ENCODE measurements at places on chromosomes 1 and 21.

DNA sequence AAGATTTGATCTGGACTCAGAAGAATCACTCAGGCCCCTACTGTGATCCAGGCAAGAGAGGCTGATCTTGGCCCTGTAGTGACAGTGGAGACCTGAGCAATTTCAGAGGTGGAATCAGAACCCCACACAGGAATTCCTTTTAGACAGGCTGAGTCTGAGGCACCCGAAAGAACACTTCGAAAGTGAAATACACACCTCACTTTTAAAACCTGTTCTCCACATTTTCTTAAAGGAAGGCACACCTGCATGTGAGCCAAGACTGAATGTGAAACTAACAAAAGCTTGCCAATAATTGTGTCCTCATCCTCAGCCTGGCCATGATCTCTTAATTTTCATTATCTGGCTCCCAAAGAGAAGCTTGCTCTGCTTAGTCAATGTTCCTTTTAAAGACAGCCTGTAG lies 32.2 kb downstream of the SIPA1L2 start:
- no peak for DNase-seq

GRCh38 chr1:78009836-78010235 lies 5.1 kb downstream of the DNAJB4 start:
- no peak for DNase-seq

GRCh38 chr1:186300056-186300455 lies 75.0 kb downstream of the TPR start:
- DNase-seq = no peak

DNA sequence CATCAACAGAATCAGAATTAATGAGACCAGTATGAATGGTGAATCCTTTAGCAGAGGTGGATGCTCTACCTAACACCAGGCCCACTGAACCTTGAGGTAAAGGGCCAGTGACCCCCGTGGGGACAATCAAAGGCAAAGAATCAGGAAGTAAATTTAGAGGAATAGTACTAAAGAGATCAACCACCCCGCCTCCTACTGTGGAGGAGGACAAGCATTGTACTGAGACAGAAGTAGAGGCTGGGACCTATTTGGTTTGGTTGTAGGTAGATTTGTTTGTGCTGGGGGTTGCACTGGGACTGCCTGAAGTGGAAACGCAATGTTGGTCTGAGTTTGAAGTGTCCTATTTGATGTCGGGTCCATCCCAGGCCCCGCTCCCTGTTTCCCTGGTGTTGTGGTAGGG lies 9.5 kb downstream of the CD48 start:
- DNase-seq = no peak

GRCh38 chr21:40235528-40235927 lies 368.3 kb downstream of the PCP4 start:
- DNase-seq = no peak

DNA sequence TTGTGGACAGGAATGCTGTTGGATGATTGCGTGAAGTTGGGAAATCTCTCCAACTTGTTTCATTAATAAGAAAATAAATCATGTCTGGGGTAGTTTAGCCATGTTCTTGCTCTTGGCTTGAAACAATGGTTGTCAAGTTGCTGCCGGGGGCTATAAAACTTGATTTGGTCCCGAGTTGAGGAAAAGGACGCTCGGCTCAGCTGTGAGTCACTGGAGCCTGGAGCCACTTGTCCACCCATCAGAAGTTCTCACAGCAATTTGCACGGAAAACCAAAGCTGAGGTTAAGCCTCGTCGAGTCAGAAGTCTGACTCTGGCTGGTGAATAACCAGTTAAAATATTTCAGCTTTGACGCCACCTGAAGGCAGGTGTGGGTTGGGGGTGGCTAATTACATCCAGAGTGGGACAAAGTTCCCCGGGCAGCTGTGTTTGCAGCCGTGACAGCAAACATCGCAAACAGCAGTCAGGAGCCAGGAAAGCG lies 19.7 kb upstream of the RIPK4 start:
- DNase-seq = no peak

- no peak for DNase-seq
These were observed 2.4 kb downstream of the NHLH2 start for GRCh38 chr1:115838431-115839028.

DNA sequence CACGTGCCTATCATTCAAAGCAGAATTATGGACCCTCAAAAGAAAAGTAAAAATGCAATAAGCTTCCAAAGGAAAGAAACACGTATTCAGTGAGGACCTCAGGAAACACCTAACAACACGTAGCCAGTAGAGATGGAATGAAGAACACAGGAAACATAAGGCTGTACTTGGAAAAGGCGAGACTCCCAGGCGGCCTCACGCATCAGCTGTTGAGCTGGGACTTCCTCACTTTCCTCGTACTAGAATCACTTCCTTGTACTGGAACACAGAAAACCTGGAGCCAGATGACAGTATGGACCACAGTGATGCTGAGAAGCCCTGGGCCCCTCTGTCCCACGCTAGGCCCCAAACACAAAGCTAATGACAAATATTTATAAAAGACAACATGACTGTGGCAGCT lies 94.4 kb upstream of the BACE2 start:
- no peak for DNase-seq

- no peak for DNase-seq
These were observed 62.8 kb upstream of the PRRC2C start for GRCh38 chr1:171422511-171422910.

DNA sequence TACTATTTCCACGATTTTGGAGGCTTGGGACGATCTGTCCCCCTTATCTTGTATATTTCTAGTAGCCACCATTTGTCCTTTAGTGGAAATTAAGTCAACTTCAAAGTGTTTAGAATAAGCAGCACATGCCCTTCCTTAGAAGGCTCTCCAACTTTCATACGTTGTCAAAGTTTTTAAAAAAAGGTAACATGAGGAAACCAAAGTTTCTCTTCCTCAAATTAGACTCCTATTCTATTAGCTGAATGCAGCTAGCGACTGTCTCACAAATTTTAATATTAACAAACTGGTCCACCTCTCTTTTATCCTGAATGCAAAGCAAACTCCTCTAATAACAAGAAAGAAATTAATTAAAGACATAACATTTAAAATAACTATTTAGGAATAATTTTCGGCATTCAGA lies 6.9 kb downstream of the C1orf174 start:
- no peak for DNase-seq

DNA sequence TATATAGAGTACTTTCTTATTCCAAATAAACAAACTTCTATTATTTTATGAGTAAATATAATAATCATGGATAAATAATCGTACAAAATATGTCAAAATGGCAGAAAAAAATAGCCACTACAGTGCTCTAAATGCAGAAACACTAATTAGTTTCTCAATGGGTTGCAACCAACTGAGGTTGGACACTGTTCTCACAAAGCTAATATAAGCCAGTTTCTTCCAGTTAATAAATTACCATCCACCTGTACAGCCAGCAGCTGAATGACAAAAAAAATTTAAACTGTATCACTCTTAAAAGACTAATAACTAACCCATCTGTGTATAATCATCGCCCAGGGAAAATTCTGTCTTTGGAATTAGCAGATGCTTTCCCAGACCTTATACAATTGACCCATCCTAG lies 36.9 kb downstream of the GDAP2 start:
- DNase-seq = no peak

DNA sequence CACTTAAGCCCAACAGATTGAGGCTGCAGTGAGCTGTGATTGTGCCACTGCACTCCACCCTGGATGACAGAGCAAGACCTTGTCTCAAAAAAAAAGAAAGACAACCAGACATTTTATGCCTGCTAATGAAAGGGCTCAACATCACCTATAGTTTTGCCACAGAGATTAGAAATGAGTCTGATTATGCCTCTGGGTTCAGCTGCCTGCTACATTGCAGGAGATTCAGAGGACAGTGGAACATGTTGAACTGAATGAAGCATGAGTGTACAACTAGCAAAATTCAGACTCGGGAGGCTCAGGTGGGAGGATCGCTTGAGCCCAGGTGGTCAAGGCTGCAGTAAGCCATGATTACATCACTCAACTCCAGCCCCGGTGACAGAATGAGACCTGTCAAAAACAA lies 46.0 kb downstream of the EXO1 start:
- no peak for DNase-seq

- no peak for DNase-seq
These were observed 30.6 kb upstream of the PLA2G2A start for GRCh38 chr1:20010016-20010415.

- DNase-seq = peak; percentile 52
These were observed 22.4 kb upstream of the RUNX3 start for GRCh38 chr1:24952413-24952841.

DNA sequence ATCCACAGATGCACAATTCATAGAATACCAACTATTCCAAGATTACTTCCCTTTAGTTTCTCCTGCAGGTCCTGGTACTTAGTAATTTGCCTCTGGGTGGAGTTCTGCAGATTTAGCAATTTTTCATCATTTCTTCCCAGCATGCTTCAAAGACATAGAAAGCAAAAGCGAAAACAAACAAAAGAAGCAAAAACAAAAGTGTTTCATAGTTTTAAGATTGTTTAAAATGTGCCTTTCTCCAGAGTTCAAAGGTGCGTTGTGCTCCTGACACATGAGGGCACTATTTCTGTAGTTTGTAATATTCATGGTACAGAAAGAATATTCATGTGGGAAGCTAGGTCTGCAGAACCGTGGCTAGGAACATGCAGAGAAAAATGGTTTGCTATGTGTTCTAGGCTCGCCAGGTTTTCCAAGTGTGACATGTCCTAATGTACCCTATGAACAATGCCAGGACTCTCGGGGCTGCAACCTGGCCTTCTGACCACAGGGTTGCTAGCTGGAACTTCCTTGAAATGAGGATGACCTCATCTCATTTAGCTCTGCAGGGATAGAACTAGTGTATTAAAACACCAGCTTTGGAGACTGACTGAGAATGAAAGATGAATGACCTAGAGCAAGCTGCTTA lies 30.0 kb upstream of the RCSD1 start:
- DNase-seq = no peak

DNA sequence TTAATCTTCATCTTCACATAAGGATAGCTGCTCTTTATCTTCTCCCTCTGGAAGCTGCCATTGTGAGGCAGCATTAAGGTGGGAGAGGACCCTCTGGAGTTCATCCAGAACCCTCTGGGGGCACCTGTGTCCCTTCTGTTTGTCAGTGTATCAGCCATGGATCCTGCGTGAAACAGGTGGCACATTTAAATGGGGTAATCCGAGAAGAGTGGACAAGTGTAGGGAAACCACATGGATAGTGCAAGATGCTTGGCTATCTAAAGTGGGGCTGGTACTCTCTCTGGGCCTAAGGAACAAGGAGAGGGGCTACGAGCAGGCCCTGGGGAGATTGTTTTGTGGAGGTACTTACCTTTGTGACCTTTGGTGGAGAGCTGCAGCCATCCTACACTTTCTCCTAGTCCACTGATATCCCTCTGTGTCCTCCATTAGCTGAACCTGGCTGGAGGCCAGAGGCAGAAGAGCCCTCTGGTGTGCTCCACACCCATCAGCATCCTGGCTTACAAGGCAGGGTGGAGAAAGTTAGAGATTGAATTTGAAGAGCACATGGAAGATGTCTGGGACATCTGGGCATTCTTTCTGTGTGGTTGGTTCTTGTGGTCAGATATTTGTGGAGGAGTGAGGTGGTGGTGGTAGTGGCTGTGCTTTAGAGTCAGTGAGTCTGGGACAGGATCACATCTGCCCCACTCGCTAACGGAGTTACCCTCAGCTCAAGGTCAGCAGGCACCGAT lies 117.7 kb downstream of the FGGY start:
- no peak for DNase-seq

DNA sequence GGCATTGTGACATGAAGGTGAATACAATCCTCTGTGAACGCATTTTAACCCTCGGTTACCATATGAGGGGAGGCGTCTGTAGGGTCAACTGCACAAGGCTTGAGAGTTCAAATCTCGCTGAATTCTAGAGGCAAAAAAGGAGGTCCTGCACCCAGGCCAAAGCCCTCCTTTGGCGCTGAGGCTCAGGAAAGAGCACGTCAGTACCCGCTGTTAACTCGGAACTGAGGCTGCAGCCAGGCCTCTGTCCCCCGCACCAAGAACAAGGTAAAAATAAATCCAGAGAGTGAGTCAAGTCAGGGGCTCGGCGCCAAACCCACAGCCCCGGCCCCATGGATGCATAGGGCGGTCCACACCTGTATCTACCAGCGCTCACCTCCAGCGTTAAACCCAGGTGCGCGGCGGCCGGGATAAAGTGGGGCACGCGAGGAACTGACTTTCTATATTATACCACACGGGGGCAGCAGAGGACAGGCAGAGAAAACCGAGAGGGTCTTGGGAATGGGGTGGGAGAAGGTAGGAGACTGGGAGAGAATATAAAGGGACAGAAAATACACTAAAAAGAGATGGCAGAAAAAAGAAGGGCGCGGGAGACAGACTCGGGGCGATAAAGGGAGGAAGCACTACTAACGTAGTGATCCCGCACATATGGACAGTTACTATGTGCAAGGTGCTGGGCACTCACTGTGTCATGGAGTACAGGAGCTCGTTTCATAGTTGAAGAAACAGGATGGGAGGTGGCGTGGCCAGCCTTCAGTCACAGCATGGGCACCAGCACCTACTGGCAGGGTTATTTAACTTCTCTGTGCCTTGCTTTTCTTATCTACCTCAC lies 54.9 kb downstream of the DMRTA2 start:
- no peak for DNase-seq

- DNase-seq = no peak
These were observed 34.9 kb upstream of the IVNS1ABP start for GRCh38 chr1:185351734-185352466.

DNA sequence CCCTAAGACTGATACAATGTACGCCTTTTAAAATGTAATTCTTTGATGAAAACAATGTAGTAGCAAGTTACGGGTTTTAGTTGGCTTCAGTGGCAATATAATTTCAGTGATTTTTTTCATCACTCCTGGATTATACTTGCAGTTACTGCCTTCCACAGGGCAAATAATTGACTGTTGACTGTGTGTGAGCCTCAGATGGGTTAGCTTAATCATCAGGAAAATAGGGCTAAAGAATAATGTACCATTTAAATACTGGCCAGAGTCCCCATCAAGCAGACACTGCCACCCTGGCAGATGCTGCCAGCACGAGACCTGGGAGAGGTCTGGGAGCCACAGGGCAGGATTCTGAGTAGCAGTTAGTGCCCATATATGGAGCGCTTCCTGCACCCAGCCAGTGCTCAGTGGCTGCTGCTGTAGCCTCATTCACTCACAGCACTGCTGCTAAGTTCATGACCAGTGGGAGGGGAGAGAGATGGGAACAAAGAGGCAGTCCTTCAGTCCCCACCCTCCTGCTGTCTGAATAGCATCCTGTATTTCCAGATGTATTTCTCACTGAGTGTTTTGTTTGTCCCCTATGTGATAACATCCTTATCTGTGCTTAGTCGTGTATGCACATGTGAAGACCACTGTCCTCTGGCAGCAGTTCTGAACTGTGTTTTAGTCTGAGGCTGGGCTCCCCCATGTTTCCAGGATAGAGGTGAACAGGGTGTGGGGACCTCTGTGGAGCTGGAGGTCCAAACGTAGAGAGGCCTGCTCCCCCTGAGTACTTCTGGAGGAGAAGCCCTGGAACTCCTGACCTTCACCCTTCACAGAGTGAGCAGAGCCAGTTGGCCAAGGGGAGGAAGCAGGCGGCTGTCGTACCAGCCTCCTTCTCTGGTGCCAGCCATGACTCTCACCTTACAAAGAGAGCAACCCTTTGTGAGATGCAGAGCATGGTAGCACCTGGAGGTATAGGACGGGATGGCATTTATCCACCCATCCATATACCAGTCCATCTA lies 80.4 kb downstream of the ADARB1 start:
- DNase-seq = peak; percentile 70

- no peak for DNase-seq
These were observed 15.7 kb downstream of the PKNOX1 start for GRCh38 chr21:42989816-42990650.
